ENCODE measurements at places on chromosomes 4 and X.

GRCh38 chr4:158873795-158874401, 105.1 kb downstream of the FNIP2 start:
- DNase-seq = no peak

- DNase-seq = no peak
Observed at GRCh38 chrX:139738581-139738980, 30.6 kb upstream of the MCF2 start.

DNA sequence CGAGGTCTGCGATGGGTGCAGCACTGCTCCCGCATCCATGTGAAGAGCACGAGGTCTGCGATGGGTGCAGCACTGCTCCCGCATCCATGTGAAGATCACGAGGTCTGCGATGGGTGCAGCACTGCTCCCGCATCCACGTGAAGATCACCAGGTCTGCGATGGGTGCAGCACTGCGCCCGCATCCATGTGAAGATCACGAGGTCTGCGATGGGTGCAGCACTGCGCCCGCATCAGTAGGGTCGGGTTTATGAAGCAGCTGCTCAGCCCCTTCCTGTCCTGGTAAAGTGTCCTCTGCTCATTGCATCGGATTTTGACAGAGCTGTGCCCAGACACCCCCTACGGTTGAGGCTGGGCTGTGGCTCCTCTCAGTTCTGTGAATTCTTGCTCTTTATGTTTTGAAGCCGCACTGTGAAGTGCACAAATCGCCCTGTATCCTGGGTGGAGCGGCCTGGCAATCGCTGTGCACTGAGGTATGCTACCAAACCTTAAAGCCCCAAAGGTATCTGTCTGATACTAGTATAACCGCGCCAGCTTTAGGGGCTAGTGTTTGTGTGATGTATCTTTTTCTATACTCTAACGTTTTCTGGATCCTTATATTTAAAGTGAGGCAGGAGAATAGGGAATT, 98.7 kb downstream of the CPZ start:
- DNase-seq = no peak

DNA sequence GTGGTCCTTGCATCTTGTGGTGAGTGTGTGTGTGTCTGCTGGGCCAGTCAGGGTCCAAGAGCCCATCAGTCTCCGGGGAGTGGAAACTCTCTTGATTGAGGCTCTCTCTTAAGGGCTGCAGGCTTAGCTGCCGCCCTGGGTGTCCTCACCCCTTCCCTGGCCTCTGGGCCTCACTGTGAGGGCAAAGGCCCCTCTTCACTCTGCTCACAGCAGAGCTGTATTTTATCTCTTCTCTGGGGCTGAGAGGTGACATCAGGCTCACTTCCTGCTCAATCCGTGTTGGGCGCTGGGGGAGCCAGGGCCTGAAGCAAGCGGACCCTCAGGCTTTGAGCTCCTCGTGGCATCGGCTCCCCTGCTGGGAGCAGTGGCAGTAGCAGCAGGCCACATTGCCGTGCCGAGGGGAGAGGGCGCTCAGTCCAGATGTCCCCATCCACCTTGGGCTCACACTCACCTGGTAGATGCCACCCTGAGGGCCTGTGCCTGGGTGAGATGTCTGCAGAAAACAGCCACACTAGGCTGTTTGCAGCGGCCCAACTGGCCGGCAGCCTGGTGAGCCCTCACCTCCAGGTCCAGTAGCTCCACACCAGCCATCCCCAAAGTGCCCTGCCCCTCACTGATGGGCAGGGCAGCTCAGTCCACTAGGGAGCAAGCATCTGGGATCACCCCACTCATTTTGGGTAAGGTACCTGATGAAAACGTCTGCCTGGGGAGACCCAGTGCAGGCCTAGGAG, 24.7 kb upstream of the PRPS1 start:
- DNase-seq = no peak

- no peak for DNase-seq
Observed at GRCh38 chr4:4596720-4597119, 54.9 kb upstream of the STX18 start.

GRCh38 chr4:120317713-120318112, 251.1 kb upstream of the MAD2L1 start:
- no peak for DNase-seq

- DNase-seq = no peak
Observed at GRCh38 chr4:150131581-150132228, 53.5 kb downstream of the DCLK2 start.

GRCh38 chrX:53714580-53715345, 28.2 kb upstream of the HUWE1 start:
- DNase-seq = peak; percentile 64

GRCh38 chr4:7629501-7630254, 194.9 kb upstream of the PSAPL1 start:
- DNase-seq = no peak

All from HL-60 (cell line).